ENCODE measurements at places on chromosomes 1 and 21. TPM values are rescaled to one million over a fixed set of nuclear protein-coding genes. Genes with fewer than 3 reads are reported as not detected.

The OLIG2 gene
- total RNA-seq: 0.11 TPM

The B3GALT2 gene
- 1.5 TPM for total RNA-seq

The VANGL1 gene
- total RNA-seq: 16.9 TPM

The LRRC71 gene
- not detected for total RNA-seq

The ITGB2 gene
- total RNA-seq: 35.5 TPM

The LYPD8 gene
- total RNA-seq: not detected

The ATP8B2 gene
- 77.8 TPM for total RNA-seq

The SELP gene
- total RNA-seq: 4.5 TPM

The F3 gene
- total RNA-seq: 92.5 TPM

The ZFYVE9 gene
- total RNA-seq: 51.1 TPM

The NBPF4 gene
- total RNA-seq: not detected

The TMCC2 gene
- 3.5 TPM for total RNA-seq

The FAM131C gene
- 1.3 TPM for total RNA-seq

The SPOCD1 gene
- 0.96 TPM for total RNA-seq

The CFHR2 gene
- not detected for total RNA-seq

The LCE2C gene
- 17.6 TPM for total RNA-seq

The LCE1E gene
- total RNA-seq: not detected

The RUNX3 gene
- 1.1 TPM for total RNA-seq

The CYP4B1 gene
- total RNA-seq: 72.4 TPM

The RXFP4 gene
- not detected for total RNA-seq

The ATP6V1G3 gene
- not detected for total RNA-seq

The MAN1C1 gene
- 60.4 TPM for total RNA-seq

The LCE1F gene
- not detected for total RNA-seq

The FOXD2 gene
- not detected for total RNA-seq

The CDC14A gene
- 17.1 TPM for total RNA-seq

The RGS8 gene
- 5.9 TPM for total RNA-seq

The TMEM167B gene
- total RNA-seq: 39.0 TPM

The MR1 gene
- total RNA-seq: 32.2 TPM

All from thyroid gland (tissue), 4 donors.